ENCODE measurements at places on chromosomes 3 and 15.

GRCh38 chr3:30786365-30786764 lies 108.1 kb downstream of the GADL1 start:
- no peak for DNase-seq

DNA sequence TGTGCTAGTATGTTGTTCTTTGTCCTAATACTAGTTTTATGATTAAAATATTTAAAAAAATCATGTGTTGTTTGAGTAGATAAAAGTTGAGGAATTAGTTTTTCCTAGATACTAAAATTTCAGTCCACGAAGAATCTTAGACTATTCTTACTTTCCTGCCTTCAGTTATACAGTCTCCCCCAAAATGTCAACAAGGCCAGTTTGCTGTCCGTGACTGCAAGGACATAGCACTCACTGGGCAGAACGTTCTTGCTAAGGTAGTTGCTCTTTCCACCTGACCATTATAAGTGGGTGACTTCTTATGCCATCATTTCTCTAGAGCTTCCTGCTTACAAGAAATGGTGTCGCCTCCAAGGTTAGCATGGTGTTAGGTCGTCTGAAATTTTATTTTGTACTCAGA lies 32.8 kb downstream of the KAT2B start:
- DNase-seq = no peak

GRCh38 chr3:39724233-39724846 lies 85.1 kb upstream of the MYRIP start:
- DNase-seq = peak; percentile 6

DNA sequence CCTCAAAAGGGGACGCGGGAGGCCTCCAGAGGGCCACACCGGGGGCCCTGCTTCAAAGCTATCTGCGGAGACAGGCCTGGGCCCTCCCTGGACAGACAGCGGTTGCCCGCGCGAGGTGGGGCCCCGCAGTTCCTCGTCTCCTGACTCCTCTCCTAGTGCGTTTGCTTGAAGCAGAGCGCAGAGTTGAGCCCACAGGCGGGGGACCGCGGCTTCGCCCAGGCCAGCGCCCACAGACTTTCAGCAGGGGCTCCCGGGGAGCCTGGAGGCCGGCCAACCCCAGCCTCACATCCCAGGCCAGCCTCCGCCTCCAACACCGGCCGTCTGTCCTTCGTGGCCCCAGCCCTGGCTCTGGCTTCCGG lies 540 bp upstream of the ADAMTS7 start:
- DNase-seq = no peak

DNA sequence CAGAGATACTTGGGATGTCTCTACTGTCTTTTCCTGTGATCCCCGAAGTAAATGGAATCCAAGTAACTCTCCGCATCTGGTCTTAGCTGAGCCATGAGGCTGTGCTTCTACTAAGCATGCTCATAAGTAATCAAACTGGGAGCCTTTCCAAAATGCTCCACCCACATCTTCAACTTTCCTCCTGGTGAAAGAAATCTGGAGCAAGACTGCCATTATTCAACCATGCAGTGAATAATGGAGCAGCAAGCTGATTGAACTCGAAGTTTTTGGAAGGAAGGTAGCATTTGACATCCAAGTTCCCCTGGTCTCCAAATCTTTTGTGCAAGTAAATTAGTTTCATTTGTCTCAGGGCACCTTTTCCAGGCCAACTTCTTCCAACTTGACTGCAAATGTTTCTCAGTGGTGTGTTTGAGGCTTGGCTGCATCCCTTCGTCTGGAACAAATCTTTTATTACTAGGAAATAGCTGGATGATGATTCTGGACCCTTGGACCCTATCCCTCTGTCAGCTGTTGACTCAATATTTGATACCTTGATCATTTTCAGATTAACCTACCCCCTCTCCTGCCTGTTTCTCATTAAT lies 19.4 kb downstream of the GXYLT2 start:
- DNase-seq = peak; percentile 98

DNA sequence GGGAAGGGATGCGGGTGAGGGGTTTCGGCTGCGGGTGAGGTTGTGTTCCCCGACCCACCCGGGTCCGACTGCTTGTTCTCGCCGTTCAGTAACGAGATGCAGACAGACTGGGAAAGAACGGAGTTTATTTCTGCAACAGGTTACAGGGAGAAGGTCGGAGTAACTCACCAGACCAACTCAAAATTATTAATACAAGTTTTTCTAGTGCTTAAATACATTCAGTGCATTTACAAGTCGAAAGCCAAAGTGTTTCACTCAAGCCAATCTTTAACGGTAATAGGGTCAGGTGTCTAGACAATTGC lies 492 bp upstream of the HIGD1A start:
- no peak for DNase-seq

DNA sequence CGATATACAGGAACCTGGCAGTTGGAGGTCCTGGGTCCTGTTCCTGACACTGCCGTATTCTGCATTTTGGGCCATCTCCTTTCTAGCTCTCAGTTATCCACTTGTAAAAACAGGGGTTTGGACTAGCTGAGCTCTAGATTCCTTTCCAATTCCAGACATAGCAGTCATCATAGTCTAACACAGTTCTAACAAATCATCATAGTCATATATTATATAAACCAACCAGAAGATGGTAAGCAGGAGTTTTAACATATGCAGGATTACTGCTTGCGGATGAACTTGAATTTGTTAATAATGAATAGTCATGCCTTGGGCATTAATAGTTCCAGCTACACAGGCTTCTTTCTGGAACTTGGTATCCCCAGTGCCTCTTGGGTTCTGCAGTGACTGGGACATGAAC lies 26.6 kb downstream of the MASP1 start:
- no peak for DNase-seq

DNA sequence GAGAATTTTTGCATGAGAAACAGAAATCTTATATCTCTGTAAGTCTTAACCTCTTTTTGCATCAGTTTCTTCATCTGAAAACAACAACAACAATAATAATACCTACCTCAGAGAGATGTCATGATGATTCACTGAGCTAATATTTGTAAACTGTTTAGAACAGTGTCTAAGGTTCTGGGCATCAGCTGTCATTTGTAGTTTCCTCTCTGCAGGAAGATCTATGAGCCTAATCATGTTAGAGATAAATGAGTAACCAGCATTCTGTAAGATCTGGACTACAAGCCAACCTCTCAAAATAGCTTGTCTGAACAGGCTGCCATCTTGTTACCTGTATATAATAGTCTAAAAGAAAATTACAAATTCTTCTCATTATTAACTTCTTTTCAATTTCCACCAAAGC lies 383.0 kb upstream of the RORA start:
- DNase-seq = no peak

DNA sequence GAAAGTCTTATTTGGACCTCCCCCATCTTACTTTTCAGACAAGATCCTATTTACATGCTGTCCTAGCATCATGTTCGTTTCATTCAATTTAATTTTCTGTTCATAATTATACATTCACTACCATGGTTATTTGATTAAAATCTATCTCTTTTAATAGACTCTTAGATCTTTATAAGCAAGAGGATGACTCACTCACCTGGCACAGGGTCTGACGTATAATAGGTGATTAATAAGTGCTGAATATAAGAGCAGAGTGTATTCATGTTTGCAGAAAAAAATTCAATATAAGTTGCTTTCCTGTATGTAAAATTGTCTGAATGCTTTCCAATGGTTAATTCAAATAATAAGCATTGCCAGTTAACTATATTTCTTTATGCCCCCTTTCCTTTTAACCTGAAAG lies 165.5 kb upstream of the CBLB start:
- no peak for DNase-seq

GRCh38 chr15:37098468-37099318 lies 1.7 kb downstream of the MEIS2 start:
- DNase-seq = peak; percentile 67

- DNase-seq = no peak
Observed at GRCh38 chr3:157130467-157131251, 29.3 kb downstream of the CCNL1 start.

DNA sequence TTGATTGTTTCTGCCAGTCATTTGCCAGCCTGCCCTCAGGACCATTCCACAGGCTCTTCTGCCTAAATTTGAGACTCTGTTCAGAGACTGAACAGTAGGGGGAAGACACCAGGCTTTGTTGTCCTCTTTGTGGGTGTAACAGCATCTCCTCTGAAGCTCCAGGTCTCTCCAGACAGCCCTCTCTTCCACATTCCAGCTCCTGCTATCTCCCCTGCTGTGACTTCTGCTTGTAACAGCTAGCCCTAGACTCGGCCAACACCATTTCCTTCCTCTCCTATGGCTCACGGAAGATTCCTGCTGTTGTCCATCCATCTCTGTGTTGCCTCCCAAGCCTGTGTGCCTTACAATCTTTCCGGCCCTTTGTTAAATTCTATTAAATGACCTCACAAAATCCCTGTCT lies 40.2 kb downstream of the SUCLG2 start:
- DNase-seq = no peak

GRCh38 chr3:29331035-29331434 lies 50.2 kb downstream of the RBMS3 start:
- DNase-seq = no peak

DNA sequence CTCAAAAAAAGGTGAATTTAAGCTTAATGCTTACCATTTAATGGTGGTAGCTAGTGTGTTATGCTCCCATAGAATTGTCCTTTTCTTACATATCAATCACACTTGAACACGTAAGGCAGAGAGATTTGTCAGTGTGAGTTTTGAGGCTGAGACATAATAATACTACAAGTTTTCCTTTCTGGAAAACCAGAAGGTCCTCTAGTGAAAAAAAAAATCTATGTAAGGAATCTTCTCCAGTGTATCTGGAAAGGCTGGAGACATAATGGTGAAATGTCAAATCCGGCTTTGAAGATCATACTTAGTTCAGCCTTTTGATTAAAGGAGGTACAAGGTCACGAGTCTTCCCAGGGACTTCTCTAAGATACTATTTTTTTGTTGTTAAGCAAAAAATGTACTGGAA lies 3.4 kb downstream of the TSC22D2 start:
- DNase-seq = peak; percentile 23

DNA sequence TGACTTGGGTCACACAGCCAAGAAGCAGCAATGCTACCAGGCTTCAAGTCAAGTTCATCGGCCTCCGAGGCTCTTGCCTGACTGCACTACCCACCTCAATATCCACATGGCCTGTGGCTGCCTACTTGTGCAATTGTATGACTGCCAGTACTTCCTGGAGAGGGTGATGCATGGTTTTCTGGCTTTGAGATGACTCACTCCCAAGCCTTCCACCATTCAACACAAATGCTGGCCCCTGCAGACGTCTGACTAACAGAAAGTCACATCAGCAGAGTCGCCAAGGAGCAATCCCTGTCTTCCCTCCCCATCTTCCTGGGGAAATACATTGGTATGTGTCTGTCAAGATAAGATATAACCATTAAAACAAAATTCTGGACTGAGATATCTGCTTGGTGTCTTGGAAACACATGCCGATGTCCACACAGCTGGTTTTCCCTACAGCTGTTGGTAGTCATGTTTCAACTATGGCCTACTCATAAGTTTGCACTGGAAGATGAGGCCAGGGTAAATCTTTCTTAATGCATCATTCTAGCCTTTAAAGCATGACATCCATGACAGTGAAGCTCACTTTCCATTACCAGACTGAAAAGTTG lies 79.6 kb upstream of the SPATA12 start:
- DNase-seq = no peak

DNA sequence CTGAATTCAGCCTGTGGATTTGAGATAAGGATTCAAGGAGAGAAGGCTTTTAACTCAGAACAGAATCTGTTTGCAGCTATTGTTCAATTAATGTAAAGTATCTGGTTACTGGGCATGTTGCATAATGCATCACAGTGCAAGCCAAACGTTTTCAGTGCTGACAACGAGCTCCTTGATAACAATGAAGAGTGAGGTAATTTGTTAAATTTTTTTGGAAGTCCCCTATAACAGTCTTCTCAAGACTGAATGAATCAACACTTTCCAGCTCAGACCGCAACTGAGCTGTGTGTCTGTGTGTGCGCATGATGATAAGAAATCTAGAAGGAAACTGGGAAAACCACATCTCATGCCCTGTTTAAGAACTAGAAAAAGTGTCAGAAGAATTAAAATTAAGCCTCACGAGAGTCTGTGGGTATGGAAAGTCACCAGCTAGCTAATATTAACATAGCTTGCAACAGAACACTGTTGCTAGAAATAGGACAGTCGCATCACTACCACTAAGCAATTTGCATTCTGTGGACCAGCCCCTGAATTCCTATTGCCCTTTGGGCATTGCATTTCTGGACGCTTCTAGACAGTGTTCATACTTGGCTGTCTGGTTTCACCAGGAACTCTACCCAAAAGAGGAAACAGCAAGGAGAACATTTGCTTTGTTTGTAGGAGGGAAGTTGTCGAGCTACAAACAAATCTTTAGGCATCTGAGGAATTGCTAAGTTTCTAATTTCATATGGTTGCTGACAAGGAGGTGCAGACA lies 43.7 kb upstream of the ATP2C1 start:
- peak; percentile 17 for DNase-seq

DNA sequence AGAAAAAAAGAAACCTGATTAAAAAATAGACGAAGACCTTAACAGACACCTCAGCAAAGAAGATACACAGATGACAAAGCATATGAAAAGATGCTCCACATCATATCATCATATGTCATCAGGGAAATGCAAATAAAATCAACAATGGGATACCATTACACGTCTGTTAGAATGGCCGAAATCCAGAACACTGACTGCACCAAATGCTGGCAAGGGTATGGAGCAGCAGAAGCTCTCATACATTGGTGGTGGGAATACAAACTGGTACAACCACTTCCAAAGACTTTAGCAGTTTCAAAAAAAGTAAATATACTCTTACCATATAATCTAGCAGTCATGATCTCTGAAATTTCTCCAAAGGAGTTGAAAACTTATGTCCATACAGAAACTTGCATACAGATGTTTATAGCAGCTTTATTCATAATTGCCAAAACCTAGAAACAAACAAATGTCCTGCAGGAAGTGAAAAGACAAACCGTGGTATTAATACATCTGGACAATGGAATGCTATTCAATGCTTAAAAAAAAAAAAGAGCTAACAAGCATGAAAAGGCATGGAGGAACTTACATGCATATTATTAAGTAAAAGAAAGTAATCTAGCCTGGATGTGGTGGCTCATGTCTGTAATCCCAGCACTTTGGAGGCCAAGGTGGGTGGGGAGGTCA lies 107.4 kb downstream of the HES1 start:
- no peak for DNase-seq

DNA sequence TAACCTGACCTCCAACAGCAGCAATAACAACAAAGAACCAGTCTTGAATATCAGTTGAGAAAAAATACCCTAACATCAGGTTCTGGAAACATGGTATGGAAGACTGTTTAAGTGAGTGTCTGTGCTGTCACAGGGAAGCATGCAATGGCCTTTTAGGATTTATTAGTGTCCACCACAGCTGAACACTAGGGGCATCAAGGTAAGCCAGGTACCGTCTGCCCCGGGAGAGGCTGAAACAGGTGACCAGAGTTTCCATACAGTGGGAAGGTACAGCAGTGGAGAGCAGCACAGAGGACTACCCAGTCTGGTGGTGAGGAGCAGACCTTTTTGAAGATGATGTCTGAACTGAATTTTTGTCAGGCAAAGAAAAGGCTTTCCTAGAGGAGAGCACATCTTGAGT lies 18.4 kb downstream of the ZDHHC23 start:
- DNase-seq = no peak

- no peak for DNase-seq
Observed at GRCh38 chr3:29606416-29606815, 325.5 kb downstream of the RBMS3 start.

- no peak for DNase-seq
Observed at GRCh38 chr15:101617390-101617965, 34.7 kb downstream of the TM2D3 start.
